ENCODE measurements at places on chromosomes 2 and 18. TPM values are rescaled to one million over a fixed set of nuclear protein-coding genes. Genes with fewer than 3 reads are reported as not detected.

DNA sequence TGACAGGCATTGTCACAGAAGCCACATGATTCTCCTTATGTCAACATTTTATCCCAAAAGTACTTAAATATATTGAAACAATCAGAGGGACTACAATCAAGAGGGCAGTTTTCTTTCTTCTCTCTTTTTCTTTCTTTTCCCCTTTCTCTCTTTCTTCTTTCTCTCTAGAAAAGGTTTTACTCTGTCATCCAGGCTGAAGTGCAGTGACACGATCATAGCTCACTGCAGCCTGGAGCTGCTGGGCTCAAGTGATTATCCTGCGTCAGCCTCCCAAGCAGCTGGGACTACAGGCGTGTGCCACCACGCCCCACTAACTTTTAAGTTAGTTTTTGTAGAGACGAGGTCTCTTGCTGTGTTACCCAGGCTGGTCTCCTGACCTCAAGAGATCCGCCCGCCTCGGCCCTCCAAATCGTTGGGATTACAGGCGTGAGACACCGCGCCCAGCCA is 1.0 kb upstream of the PRKD3 start:
- ATAC-seq, result no peak

DNA sequence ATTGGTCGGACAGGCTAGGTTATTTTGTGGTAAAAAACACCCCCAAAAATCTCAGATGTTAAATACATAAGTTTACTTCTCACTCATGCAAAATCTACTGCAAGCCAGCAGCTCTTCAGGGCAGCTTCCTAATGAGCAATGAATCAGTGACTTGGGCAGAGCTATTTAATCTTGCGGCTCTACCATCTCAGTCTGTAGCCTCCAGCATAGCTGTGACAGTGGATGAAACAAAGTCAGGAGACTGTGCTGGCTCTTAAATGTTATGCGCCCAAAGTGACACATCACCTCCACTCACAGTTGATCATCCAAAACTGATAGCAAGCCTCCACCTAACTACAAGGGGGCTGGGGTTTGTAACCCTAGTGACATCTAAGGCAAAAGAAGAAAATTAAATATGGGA is 571.9 kb downstream of the METTL4 start:
- no peak for ATAC-seq

GRCh38 chr2:21793461-21793860 is 669.7 kb downstream of the TDRD15 start:
- no peak for ATAC-seq

DNA sequence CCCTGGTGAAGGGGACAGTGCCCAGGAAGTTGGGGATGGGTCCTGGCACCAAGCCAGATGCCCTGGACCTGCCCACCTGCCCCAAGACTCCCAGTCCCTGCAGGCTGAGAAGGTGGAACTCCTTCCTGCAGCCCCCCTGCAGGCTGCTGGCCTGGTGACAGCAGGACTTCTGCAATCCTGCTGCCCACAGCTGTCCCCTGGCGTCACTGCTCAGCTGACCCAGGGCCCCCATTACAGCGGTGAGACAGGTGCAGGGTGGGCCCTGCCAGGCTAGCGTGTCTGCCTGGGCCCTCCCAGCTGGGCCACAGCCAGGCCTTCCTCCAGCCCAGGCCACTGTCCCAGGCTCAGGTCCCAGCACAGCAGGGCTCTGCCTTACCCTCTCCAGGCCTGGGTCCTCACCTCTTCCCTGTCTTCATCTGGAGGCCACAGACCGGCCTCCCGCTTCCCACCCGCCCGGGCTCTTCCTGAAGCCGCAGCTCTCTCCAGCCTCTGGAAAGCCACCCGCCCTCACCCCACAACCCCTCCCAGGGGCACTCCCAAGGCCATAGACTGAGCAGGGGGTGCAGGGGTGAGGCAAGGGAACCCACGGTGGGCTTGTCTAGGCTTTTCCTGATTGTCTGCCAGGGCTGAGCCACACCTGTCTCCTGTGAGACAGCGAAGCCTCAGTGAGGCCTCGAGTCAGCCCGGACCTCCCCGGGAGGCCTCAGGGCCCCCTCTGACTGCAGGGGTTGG is 8.8 kb upstream of the ERFE start:
- no peak for ATAC-seq

DNA sequence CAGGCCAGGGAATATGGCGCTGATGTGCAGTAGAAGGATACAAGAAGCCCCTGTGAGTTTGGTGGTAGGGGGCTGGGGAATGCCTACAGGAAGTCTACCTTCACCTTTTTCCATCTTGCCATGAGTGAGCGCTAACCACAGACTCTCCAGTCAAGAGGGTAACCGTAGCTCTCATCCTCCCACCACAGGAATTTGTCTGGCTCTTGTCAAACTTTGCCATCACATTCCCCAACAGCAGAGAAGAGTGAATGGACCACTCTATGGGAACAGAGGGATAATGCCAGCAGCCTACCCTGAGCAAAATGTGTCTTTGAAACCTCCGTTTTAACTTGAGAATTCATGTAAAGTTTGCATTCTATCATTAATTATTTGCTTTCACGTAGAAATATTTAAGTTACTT is 168.3 kb downstream of the NRP2 start:
- ATAC-seq, result no peak

DNA sequence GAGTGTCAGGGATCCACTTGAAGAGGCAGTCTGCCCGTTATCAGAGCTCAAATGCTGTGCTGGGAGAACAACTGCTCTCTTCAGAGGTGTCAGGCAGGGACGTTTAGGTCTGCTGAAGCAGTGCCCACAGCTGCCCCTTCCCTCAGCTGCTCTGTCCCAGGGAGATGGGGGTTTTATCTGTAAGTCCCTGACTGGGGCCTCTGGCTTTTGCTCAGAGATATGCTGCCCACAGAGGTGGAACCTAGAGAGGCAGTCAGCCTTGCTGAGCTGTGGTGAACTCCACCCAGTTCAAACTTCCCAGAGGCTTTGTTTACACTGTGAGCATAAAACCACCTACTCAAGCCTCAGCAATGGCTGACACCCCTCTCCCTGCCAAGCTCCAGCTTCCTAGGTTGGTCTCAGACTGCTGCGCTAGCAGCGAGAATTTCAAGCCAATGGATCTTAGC is 38.1 kb downstream of the PLEK start:
- no peak for ATAC-seq

GRCh38 chr2:28134262-28134812 is 243.8 kb downstream of the BABAM2 start:
- ATAC-seq, result peak; percentile 31

GRCh38 chr2:127161176-127162136 is 54.5 kb upstream of the BIN1 start:
- ATAC-seq, result no peak

ABCB11 gene
- 0.04 TPM for total RNA-seq

FTCDNL1 gene
- total RNA-seq, result 1.6 TPM

C2orf66 gene
- total RNA-seq, result 0.23 TPM

STPG4 gene
- 1.3 TPM for total RNA-seq

SCYGR4 gene
- not detected for total RNA-seq

Data from motor neuron (in vitro differentiated cells).